ENCODE measurements at places on chromosomes 3 and 15.

GRCh38 chr3:57952208-57952631 lies 56.0 kb upstream of the FLNB start:
- no peak for DNase-seq

DNA sequence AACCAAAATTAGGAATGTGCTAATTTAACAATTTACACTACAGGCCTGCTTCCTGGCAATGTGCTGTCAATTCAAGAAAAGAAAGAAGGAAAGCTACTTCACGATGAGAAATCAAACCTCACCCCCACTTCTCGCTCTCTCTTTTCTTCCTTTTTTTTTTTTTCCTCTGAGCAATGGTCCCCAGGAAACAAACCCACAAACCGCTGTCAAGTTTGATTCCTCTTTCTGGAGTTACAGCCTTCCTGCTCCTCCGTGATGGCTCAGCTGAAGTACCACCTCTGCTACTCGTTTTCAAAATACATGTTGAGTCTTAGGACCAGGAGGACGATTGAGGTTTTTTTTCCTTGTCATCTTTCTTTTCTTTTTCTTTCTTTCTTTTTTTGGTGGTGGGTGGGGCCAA lies 3.4 kb upstream of the TRIM71 start:
- no peak for DNase-seq

DNA sequence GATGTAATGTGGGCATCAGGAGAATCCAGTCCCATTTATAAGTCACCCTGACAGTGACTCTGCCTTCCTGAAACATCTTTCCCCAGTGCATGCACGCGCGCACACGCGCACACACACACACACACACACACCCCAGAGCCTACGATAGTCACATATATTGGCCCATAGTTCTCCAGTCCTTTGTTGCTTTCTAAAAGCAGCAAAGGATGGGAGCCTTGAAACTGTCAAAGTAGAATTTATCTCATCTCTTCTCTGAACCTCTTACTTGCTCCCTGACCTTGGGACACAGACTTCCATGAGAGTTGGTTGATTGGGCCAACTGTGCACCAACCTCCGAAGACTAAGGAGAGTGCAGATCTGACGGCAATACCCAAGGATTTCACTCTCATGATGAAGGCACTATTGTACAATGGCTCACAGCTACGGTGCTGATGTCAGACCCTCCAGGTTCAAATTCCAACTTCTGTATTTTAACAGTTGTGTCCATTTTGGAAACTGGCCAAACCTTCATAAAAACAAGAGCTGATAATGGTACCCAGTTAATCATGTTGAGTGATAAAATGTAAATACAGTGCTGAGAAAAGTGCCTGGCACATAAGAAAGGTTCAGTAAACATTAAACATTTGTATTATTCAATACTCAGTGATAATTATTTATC lies 8.3 kb downstream of the CPA3 start:
- no peak for DNase-seq

DNA sequence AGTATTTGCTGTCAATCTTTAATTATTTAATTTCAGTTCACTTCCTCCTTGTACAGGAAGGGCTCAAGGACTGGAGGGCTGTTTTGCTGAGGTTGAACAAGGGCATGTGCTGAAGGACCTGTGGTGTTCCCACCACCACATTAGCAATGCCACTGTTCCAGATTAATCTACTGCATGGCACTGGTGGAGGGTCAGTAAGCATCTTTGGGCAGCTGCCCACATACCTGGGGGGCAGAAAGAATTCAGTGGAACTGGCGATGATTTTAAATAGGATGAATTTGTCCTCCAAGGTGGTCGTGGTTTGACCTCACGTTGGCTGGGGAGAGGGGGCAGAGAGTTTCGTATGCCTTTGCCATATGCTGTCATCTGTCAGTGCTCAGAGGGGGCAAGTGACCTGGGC lies 244.8 kb downstream of the TLE3 start:
- DNase-seq: no peak

- DNase-seq: no peak
Observed at GRCh38 chr3:70832089-70832833, 519.8 kb upstream of the MDFIC2 start.

- no peak for DNase-seq
Observed at GRCh38 chr3:103818800-103819199, 1384.0 kb downstream of the ZPLD1 start.

GRCh38 chr15:96418146-96418545 lies 87.6 kb downstream of the NR2F2 start:
- no peak for DNase-seq

GRCh38 chr3:1400571-1400970 lies 307.7 kb downstream of the CNTN6 start:
- DNase-seq: no peak

DNA sequence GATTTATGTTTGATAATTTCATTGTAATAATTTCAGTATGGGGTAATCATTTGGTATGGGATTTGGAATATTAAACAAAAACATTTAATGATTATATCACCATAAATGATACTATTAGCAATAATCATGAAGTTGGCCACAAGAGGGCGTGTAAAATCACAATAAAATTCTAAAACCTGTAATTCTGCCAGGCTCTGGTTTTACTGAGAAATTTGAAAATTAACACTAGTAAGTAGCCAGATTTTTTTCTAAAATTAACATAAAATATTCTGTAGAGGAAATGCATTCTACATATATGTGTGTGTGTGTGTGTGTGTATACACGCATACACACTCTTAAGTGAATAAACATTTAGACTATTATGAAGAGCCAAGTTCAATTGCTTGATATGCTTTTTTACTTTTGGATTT lies 40.5 kb downstream of the FEZF2 start:
- DNase-seq: peak; percentile 2

DNA sequence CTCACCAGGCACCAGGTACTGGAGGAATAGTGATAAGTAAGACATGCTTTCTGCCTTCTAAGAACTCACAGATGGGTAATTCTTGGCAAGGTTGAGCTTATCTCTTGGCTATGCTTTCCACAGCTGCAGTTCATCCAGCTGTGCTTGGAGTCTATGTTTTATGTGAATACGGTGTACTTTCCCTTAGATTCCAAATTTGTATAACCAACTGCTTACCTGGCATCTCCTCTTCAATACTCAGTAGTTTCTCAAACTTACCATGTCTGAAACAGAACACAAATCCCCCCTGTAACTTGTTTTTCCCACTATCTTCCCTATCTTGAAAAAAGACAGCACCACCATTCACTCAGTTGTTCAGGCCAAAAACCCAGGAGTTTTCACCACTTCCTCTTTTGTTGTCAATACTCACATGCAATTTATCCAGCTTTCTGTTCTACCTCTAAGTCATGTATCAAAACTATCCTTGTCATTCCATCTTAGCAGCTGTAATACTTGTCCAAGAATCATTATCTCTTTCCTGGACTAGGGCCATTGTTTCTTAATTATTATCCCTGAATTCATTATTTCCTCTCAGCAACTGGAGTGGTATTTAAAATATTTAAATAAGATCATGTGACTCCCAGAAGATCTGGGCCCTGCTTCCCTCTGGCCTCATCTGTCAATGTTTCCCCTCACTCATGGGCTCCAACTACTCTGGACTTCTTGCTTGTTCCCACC lies 32.6 kb downstream of the COL6A5 start:
- DNase-seq: no peak

GRCh38 chr3:4818986-4819693 lies 160.1 kb upstream of the BHLHE40 start:
- DNase-seq: no peak

DNA sequence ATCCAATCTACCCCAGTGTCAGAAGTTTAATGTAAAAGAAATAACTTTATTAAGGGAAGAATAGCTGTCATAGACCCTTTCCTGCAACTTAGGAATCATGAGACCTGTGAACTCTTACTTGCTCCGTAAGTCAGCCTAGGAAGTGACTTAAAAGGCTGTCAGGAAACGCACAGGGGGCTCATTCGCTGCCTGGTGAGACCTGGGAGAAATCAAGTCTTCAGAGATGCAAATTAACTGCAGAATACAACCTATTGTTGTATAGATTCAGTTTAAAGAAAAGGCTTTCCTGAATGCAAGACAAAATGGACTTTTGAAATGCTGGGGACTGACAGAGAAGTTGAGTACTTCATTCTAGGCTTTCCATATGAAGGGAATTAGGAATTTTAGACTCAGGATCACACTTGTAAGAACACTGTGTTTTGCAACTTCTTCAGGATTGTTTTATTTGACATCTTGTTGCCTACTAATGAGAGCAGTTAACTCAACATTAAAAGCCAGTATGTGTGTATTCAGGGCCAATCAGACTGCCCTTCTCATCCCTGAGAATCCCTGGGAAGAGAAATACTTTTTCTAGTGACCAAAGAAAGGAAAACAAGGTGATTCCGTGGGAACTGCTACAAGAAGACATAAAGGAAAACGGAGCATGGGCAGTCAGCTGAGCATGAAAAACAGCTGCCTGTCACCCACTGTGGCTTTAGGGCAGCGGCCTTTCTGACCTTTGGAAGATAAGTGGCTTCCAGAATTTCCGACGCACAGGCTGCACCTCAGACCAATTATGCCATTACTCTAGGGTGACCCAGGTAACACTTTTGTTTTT lies 18.5 kb upstream of the DPPA4 start:
- no peak for DNase-seq

GRCh38 chr3:15256861-15257341 lies 50.9 kb downstream of the CAPN7 start:
- DNase-seq: no peak

DNA sequence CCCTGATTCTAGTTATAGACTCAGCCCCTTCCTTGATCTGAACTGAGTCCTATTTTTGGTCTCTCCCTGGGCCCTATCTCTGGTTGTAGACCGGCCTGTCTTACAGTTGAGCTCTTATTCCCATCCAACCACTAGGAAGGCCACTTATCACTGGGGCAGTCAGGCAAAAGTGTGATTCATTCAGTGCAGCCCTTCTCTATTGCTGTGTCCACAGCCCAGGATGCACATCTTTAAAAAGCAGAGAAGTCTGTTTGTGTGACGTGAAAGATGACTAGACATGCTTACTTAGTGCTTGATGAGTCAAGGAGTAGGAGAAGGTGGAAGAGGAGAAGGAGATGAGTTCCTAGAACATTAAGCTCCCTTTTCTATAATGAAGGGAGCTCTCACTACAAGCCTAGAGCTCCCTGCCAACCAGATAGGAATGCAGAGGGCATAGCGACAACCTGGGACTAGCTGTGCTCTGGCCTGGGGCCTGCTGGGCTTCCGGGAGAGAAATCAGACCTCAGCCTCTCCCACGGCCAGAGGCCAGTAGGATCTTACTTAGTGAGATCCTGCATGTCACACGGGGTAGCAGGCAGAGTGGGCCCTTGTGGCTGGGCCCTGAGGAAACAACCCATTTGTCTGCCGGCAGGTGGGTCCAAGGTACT lies 25.7 kb downstream of the INSYN1 start:
- DNase-seq: no peak

DNA sequence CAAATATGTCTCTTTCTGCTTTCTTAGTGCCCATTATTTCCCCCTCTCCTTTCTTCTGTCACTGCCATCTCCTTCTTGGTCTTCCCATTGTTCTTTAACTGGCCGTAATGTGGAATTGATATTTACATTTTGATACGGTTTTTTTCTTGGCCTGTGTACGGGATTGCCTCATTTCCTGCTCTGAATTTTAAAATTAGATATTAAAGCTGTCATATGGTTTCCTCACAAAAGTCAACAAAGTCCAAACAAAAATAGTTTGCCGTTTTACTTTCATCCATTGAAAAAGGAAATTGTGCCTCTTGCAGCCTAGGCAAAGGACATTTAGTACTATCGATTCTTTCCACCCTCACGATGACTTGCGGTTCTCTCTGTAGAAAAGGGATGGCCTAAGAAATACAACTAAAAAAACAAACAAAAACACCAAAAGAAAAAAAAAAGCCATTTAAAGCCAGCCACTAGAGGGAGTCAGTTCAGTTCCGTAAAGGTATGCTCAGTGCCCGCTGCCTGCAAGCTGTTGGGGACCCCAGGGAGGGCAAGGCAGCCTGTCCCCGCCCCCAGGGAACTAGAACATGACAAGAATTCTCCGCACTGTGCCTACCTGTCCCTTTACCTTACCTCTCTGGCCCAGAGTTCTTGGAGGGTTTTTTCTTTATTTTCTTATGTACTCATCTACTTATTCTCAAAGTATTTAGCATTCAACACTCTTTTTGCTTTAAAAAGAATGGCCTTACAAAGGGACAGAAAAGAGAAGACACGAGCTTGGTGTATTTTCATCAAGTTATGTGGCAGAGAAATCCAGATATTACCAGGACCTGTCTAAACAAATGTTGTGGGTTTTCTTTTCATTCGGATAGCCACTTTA lies 30.0 kb upstream of the NR2E3 start:
- peak; percentile 23 for DNase-seq

DNA sequence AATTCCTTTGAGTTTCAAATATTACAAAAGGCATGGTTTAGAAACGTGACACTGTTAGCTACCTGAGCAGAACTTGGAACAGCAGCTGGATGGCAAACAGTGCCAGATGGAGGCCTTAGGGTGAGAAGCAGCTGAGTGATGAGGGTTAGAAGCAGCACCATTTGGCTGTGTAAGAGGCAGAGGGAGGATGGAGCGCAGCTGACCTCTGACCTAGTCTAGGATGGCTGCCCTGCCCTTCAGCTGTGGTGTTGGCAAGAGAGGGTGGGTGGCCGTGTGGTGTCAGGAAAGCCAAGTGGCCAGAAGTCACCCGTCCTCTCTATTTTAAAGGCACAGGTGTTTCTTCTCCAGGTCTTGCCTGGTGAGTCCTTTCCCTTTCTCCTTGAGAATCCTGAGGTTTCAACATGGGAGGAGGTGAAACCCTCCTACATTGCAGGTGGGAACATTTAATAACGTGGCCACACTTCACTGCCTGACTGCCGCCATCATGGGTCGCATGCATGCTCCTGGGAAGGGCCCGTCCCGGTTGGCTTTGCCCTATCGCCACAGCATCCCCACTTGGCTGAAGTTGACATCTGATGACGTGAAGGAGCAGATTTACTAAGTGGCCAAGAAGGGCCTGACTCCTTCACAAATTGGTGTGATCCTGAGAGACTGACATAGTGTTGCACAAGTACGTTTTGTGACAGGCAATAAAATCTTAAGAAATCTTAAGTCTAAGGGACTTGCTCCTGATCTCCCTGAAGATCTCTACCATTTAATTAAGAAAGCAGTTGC lies 17.6 kb downstream of the BCL2L10 start:
- no peak for DNase-seq
